NCI-H1092 treated with DMSO at 0.1 percent for 48 hours (cell line): ENCODE measurements at places on chromosomes 16 and 17.

GRCh38 chr16:75495076-75495674, at the start of gene CHST6:
Gene CHST6 (minus strand): TSS chr16:75495441. CDS start chr16:75479828, 15,613 bp downstream.
- peak; percentile 2 for DNase-seq

GRCh38 chr16:86626966-86627365, 48.6 kb downstream of the FOXL1 start:
- DNase-seq: no peak

DNA sequence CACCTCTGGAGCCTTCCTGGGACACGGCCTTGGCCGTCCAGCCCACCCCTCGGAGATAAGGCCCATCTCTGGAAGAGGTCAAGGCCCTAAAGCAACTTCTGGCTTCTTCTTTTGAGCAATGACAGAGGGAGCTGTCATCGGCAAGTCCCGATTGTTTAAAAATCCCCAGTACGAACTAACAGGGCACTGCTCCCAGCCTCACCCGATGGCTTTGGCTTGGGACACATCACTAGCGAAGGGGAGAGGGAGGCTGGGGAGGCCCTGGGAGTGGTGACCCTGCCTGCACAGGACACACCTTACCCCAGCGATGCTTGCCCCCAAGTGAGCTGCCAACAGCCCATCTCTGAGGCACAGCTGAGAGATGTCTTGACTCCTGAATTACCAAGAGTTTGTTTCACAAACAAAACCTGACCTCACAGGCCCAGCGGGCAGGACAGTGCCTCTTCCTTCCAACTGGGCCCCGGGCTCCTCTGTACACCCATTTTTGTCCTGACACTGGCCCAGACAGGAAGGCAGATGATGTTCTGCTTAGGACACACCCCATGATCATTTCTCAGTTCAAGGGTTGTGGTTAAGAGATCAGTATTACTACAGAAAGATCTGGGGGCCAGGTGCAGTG, 4.8 kb downstream of the SYNGR2 start:
- no peak for DNase-seq

DNA sequence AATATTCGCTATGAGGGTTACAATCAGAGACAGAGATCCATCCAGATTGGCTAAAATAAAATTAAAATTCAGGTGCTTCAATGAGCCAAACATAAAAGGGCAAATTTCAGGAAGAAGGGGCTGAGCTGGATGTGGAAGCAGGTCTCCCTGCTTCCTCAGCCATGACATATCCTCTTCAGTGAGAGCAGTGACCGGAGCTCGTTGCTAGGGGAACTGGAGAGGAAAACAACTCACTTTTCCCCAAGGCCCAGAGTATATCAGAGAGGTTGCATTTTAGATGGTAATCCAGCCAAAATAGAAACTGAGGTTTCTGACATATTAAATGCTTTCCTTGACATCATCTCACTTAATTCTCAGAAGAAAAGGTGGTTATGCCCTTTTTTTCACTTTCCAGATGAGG, 503.5 kb downstream of the HS3ST4 start:
- no peak for DNase-seq

GRCh38 chr16:84826558-84826941, 6.8 kb downstream of the CRISPLD2 start:
- no peak for DNase-seq

DNA sequence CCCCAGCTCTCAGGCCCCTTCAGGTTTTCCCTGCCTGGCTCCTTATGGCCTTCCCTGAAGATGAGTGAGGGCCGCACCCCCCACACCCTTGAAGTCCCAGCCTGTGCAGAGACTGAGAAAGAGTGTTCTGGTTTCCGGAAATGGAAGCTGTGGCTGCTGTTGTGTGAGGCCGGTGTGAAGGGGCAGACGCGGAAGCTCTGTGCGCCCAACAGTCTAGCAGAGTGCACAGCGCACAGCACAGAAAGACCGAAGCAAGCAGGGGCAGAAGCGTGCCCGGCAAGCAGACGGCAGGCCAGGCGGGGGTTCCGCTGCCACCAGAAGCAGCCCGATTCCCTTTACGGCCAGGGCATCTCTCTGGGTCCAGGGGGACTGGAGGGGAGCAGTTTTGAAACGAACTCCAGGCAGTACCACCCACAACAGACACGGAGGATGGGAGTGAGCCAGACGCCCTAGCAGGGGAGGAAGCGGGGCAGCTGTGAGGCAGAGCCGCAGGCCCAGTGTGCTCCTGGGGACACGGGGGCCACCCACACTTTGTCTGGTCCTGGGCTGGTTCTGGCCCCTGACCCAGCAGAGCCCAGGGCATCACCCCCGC, 16.7 kb downstream of the TPSG1 start:
- no peak for DNase-seq

DNA sequence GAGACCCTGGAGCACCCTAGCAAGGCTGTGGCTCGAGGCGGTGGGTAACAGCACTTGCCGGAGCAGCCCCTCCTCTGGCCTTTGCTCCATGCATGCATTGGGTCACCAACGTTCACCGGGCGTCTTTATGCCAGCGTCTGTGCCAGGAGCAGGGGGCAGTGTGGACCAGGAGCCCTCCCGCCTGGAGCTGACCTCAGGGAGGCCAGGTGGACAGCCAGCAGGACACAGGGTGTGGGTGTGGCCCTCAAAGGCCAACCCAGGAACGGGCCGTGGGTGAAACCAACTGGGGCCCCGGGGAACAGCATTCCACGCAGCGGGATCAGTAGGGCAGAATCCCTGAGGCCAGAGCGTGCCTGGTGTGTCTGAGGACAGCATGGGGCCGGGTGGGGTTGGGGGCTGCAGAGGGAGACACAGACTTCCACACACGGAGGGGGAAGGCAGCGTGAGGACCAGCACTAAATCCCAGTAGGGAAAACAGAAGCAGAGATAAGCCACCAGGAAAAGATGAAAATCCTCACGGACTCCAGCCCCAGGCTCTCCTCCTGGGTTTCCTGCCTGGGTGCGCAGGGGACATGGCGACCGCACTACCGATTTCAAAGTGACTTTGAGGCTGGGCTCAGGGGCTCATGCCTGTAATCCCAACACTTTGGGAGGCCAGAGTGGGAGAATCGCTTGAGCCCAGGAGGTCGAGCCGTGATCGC, 2.9 kb upstream of the CD7 start:
- DNase-seq: no peak

DNA sequence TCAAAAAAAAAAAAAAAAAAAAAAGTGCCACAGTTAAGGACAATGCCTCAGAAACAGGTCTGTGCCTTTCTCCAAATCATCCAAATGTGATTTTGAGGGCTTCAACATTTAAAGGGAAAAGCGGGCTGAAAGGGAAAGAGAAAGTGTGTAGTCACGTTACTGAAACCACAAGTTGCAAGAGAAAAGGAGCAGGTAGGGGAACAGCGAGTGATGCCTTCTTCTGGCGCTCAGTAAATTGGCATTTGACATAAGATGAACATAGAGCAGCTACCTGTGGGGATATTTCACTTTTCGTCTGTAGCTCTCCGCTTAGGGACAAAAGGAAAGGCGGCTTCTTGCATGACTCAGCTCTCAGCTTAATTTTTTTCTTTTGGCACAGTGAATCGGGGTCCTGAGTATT, 11.1 kb downstream of the CMTM2 start:
- DNase-seq: no peak

GRCh38 chr16:52312716-52313115, 234.2 kb downstream of the TOX3 start:
- DNase-seq: peak; percentile 29

DNA sequence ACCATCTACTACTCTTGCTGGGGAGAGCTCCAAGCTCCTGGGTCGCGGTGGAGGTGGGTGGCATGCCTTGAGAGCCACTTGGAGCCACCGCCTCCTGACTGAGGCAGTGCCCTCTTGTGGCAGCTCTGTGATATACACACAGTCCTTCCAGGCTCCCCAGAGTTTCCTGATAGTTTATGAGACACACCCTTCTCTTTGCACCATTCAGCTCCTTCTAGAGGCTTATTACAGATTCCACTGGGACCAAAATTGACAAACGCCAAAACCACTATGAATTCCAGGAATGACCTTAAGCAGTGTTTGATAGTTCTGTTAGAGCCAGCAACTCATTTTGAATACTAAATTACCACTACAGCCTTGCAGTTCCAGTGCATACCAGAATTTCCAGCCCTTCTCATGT, 170.1 kb upstream of the CDH13 start:
- peak; percentile 65 for DNase-seq

DNA sequence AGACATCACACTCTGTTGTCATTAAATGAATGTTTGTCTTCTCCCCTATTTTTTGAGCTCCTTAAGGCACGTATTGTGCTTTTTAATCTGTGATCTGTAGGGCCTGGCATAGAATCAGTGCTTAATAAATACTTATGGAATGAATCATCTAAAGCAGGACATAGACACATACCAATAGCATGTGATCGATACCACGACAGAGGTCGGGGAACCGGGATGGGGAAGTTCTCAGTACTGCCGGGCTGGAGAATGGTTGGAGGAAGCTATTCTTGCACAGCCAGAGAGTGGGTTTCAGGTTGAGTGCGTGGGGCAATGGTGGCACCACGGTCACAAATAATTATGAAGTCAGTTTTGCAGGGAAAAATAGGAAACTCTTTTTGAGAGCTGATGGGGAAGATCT, 26.8 kb downstream of the NLRP1 start:
- no peak for DNase-seq

- no peak for DNase-seq
Observed at GRCh38 chr17:56917559-56918296, 3.9 kb upstream of the TRIM25 start.

DNA sequence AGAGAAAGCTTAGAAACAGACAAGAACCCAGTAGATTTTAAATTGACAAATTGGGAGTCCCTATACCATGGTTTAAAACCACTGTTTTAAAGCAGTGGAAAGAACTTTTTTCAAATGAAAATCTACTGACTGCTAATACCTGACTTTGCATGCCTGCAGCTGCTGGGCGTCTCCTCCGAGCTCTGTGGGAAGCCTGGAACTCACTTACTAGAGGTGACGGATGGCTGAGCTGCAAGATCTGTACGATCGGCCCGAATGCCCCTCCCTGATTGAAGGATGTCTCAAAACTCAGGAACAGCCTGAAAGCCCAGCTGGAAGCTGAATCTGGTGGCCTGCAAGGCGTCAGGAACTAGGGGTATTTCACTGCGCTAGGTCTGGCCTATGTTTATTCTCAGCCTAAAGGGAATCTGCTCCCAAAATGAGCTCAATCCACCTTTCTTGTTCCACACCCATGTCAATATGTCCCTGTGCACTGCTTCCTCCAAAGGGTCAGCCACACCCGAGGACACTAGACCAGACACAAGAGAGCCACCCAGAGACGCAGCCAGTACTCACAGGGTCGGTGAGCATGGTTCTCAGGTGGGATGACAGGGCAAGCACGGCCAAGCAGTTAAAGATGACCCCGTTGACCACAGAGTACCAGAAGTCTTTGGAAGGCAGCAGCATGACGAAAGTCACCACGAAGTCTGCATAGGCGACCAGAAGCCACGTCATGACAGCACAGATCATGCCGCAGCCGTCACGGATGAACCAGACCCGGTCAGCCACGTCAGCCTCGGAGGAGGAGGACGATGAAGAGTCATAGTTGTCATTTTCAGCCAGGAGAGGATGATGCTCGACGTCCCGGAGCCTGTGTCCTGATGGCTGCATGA, 21.4 kb downstream of the ZDHHC7 start:
- DNase-seq: no peak

DNA sequence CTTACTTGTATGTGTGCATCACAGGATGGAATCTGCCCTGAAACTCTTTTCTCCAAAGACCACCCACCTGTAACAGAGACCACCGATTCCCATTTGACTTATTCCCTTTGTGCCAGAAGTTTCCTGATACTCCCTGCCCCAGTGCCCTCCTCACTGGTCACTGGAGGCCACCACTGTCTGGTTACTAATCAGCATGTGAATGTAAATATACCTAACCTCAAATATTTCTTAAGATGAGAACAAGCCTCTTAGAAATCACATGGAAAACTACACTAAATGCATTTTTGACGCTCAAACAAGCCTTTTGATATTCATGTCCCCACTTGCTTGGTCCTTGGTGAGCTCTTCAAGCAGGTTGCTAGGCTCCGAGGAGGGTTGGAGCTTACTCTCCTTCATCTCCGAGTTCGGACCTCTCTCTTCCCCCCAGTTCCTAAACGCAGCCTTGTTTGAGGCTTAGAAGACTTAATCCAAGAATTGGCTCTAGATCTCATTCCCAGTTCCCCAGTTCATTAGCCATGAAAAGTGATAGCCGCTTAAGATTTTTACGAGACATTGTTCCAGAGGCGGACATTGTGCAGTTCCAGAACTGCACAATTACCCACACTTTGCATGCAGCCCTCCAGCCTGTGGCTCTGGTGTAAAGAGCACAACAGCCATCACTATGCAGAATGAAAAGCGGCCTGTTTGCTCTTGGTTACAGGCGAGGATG, 579.2 kb upstream of the PSMD7 start:
- no peak for DNase-seq

DNA sequence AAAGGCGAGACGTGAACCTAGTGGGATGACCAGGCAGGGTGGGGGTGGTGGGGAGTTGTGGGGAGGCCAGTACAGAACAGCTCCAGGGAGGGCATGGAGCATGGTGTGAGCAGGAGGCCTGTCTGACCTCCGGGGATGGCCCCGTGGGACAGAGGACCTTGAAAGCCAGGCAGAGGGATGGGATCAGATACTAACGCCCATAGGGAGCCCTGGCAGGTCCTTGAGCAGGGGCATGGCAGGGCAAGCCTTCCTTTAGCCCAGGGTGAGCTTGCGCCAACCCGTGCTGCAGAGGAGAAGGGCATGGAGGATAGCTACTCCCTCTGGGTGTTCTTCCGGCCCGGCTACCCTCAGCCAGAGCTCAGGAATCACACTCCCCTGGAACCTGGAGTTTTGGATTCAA, 35.3 kb downstream of the TMEM235 start:
- no peak for DNase-seq

GRCh38 chr16:66444049-66444481, 17.0 kb downstream of the BEAN1 start:
- DNase-seq: peak; percentile 10

GRCh38 chr16:27851586-27851985, 211.9 kb downstream of the GSG1L start:
- no peak for DNase-seq

GRCh38 chr16:84692451-84693214, 7.2 kb upstream of the USP10 start:
- no peak for DNase-seq

DNA sequence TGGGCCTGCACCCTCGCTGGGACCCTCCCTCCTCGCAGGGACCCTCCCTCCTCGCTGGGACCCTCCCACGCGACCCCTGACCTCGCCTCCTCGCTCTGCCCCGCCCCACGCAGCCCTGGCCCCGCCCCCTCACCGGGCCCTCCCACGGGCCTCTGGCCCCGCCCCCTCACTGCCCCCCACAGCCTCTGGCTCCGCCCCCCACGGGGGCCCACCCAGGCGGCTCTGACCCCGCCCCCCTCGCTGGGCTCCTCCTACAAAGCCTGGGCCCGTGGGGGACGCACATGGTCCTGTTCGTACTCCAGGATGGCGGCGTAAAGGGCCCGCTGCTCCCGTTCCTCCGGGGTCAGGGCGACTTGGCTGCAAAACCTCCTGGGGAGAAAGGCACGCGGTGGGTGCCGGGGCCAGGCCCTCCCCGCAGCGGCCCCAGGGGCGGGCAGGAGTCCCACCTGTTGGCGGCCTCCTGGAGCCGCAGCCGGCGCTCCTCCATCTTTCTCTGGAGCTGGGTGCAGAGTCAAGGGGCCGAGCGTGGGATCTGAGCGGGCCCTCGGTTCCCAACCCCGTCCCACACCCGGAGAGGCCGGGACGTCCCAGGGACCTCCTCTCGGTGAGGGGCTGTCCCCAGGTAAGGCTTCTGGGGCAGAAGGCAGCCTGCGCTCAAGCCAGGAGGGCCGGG, 9.0 kb downstream of the VPS9D1 start:
- peak; percentile 36 for DNase-seq

- peak; percentile 53 for DNase-seq
Observed at GRCh38 chr17:21357281-21357680, 18.9 kb upstream of the KCNJ12 start.
